Activated CD4-positive, alpha-beta T cell treated with anti-CD3 and anti-CD28 coated beads, Interleukin-2, amount 50 U/mL, for 1 hour (primary cell): ENCODE measurements at places on chromosomes 12 and 14.

DNA sequence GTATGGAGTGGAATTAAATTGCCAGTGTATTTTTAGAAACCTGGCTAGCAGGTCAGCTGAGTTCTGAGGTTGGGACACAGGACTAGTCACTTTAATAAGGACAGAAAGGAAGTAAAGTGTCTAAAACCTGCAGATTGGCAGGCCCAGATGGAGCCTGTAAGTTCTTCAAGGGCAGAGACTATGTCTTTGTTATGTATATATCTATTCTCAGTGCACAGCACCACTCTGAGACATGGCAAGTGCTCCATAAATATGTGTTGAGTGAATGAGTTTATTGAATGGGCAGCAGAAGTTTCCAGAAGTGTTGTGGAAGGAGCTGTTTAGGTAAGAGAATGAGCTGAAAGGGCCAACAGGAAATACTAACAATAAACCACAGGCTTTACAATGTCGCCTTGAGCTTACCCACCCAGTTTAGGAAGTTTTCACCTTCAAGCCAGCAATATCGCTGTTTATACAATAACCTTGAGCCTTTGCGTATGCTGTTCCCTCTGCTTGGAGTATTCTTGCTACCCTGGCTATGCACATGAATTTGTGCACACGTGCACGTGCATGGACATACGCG is 109.5 kb upstream of the TMPO start:
- no peak for DNase-seq

- DNase-seq: no peak
These were observed 395.2 kb upstream of the DCN start for GRCh38 chr12:91577586-91578539.

DNA sequence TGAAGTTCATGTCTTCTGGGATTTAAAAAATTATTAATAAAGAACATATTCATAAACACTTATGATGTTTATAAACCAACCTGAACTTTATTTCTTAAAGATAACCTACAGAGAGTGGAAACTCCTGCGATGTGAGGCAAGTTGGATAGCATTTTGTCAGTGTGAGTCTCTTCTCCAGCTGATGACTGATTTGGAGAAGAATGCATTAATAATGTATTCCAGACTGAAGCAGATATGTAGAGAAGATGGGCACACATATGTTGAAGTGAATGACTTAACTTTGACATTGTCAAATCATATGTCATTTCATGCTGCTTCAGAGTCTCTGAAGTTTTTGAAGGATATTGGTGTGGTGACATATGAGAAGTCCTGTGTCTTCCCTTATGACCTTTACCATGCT is 7.3 kb downstream of the HELB start:
- DNase-seq: no peak

GRCh38 chr14:26415618-26416123 is 182.2 kb downstream of the NOVA1 start:
- DNase-seq: no peak

DNA sequence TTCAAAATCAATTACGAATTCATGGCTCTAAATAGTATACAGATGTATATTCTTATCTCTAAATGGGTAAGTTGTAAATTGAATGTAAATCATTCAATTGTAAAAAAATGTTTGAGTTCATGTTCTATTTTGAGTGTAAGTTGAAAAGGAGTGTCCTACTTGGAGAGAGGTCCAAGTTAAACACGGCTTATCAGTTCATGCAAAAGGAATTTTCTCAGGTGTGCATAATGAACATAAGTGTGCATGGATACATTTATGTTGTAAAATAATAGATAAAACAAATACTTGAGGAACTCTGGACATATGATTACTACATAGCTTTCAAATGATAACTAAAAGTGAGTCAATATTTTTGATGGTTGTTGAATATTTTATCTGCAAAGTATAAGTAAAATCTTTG is 79.5 kb downstream of the PPFIA2 start:
- no peak for DNase-seq

DNA sequence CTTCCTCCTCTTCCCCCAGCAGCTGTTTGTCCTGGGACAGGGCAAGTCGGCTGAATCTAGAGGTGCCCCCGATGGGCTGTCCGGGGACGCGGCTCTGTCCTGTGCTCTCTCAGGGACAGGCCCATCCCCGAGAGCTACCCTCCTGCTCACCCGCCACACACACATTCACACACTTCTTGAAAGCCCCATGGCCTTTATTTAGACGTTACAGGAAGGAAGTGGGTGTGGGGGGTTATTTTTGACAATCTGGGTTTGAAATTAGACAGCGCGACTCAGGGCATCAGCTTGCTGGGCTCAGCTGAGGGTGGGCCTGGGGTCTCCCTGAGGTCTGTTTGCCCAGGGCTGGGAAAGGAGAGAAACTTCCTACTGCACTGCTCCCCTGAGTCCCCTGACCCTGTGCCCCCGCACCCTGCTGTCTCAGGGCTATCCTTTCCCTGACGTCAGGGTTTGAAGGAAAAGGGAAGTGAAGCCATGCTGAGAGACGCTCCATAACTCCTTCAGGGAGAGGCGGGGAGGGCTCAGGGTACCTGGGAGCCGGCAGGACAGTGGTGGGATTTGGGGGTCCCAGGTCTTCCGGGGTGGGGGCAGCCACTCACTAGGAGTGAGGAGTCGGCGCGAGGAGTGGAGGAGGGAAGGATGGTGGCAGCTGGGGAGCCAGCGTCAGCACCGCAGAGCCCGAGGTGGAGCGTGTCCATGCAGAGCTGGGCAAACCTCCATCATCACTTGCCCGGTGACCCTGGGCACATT is 8.1 kb downstream of the PTPN6 start:
- peak; percentile 67 for DNase-seq

- DNase-seq: no peak
These were observed 152.7 kb downstream of the NTF3 start for GRCh38 chr12:5584412-5585175.

- DNase-seq: no peak
These were observed 60.1 kb downstream of the ADCK1 start for GRCh38 chr14:77859934-77860570.

- DNase-seq: no peak
These were observed 136.1 kb downstream of the FGD4 start for GRCh38 chr12:32535288-32535999.

DNA sequence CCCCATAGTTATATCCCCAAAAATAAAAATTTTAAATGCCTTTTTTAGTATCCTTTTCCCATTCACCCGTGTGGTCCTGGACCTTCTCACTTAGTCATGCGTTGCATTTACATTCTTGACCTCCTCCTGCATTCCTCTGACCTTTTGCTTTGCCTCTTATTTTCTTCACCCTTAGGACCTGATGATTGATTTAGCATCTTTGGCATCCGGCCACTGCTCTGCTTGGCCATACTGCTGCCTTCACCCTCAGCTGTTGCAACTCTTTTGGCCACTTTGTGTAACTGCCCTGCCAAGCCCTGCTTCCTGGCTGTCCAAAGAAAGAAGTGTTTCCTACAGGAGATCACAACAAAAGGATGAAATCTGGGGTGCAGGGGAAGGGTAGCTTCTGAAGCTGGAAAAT is 48.8 kb upstream of the SLC38A4 start:
- DNase-seq: no peak

DNA sequence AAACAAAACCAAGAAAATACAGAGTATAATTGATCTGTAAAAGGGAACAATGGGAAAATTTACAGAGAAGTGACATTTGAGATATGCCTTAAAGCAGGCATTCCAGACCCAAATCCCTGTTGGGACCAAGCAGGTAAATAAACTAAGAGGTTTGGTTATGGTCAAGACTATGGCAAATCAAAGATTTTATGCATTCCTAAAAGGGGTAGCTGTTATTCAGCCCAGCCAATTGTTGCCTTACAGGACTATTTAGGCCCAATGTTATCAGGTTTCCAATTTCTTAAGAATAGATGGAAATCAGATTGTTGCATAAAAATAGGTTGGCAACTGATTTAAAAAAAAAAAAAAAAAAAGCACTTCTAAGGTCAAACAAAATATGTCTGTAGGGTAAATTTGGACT is 5.3 kb downstream of the DNAI7 start:
- DNase-seq: no peak

DNA sequence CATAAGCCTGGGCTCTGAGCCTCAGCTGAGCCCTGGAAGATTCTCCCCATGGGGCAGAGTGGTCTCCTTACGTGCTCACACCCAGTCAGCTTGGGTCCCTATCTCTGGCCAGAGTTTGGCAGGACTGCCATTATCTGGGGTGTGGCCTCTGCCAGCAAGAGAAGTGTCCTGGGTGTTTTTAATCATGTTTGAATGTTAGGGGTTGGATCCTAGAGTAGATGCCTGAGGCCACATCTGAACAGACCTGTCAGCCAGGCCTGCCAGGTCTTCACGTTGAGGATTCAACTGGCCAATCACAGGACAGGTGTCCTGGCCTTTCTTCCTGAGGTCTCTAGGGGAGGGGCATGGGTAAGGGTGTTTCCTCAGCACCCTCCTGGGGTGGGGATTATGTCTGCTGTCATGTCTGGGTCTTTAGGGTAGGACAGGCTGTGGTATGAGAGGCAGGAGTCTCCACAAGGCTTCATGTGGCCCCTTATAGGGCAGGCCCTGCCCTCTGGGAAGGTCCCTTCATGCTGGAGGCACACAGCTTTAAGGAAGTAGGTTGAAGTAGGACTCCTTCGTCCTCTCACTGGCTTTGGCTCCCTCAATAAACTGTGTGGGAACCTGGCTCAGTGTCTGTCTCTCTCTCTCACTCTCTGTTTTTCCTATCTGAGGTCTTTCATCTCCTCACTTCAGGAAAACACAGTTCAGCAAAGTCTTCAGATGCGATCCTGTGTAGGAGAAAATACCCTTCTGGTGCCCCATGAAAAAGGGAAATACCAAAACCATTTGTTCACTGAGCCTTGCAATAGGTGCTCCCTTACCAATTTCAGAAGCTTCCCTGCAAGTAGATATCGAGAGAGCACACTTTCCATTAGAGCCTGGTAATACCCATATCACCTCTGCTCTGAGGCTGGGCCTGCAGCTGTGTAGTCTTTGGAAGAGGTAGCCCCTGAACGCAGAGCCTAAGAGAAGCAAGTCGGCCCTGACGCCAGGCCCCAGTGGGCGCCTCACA is 6.7 kb upstream of the FITM1 start:
- no peak for DNase-seq

DNA sequence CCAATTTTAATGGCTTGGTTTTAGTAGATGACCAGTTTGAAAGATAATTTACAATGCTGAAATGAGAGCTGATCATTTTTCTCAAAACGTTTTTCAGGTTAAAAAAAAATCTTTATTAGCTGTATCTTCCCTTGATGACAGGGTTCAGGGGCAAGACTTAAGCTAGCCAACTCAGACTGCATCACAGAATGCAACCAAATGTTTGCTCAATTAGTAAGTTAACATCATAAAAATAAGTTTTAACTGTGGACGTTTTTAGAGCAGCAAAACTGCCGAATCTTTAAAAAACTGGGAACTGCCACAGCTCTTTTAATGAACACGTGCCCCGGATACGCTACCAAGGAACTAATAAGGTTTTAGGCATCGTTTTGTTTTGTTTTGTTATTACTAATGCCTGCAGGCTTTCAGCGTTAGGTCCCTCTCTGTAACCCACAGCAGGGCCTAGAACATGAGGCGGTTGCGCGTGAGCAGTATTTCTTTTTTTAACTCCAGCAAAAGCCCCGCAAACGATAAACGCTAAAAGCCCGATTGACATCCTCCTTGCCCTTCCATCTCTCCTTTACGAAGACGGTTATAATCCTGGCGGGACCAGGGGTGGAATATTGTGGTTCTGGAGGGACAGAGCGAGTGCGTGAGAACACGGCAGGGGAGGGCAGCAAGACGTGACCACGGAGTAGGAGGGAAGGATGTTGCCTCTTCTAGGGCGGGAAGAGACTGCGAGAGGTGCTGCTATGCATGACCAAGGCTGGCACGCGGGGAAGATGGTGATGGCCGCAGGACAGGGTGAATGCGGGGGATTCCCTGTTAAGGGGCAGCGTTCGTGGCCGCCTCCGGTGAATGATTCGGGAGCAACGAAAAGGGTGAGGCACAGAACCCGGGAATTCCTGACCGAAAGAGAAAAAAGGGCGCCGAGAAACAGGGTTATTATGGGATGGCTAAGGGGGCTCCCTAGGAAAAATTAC is 652 bp downstream of the SUPT16H start:
- DNase-seq: peak; percentile 24

- peak; percentile 95 for DNase-seq
These were observed at the start of gene NFKBIA for GRCh38 chr14:35404449-35405303. TSS of gene NFKBIA (minus strand) at chr14:35404749. CDS start at chr14:35404644, 105 bp downstream.
